GM23338 (cell line): ENCODE measurements at places on chromosomes 12 and 14. TPM values are rescaled to one million over a fixed set of nuclear protein-coding genes. Genes with fewer than 3 reads are reported as not detected.

DNA sequence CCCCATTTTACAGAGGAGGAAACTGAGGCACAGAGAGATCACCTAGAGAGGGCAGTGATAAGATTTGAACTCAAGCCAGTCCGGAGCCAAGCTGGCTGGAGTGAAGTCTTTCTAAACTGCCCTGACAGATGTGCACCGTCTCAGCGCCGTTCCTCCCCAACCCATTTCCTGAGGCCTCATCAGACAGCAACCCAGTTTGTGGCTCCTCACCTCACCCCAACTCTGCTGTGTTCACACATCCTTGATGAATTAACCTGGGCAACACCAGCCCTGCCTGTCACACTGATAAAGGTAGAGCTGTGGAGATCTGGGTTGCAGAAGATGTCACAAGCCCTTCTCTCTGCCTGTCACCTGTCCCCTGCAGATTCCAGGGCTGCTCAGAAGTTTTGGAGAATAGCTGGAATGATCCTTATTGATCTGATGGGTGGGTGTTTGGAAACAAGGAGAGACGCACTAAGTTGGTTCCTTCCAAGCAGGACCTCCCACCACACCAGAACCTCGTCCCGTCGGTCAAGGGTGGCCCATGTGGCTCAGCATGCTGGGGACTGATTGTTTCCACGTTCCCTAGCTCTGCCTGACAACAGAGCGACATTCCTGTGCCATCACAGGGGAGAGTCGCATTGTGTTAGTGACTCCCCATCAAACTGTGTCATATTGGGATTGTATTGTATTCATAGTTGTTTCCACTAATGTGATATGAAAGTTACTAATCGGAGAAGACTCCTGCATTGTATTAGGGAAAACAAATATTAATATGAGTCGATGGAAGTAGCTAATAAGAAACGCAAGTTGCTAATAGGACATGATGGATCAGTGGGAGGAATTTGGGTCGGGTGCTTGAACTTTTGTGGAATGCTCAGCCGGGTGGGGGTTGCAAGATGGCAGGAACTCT lies 200.6 kb downstream of the PHETA1 start:
- no peak for DNase-seq

DNA sequence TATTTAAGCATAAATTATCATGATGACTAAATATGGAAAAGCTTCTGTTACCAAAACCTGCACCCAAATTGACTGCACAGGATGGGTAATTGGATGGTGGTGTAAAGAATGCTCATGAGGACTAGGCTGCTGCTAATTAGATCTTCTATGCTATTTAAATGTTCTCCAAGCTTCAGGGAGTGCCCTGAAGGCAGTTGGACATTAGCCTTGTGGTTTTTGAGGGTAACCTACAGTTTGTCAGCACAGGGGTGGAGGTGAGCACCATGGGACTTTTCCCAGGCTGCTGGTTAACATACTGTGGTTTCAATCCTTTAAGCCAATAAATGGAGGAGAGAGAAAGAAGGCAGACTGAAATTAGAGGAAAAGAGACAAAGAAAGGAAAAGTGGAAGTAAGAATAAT lies 145.0 kb downstream of the WIF1 start:
- no peak for DNase-seq

Gene HOXC10
- not detected in 2 replicates for polyA plus RNA-seq

Gene CDC42BPB
- polyA plus RNA-seq, result 12.3 and 13.5 TPM in 2 replicates
